Left ventricle myocardium inferior (tissue), 1 donor: ENCODE measurements at places on chromosomes 7 and 10.

DNA sequence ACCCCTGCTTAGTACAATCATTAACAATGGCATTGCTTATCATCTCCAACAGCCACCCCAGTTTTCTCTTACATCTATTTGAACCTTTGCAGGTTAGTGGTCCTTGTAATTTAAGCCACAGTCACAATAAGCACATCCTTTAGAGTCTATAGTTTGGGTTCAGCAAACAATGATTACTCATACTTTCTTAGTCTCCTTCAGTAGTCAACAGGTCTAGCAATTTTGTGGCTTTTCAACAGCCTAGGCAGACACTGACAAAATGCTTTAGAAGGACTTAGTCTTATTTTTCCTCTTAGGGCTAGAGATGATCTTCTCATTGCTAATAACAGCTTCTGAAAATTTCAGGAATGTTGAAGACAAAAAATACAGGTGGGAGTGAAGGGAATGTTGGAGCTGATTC, 32.3 kb upstream of the FAM204A start:
- H3K27me3 ChIP-seq = peaks cover 22% of the 10 kb centered on the region
- H3K4me3 ChIP-seq = no peak overlapping the region
- no peaks in the 10 kb centered on the region for H3K4me1 ChIP-seq
- H3K36me3 ChIP-seq = no peaks in the 10 kb centered on the region

DNA sequence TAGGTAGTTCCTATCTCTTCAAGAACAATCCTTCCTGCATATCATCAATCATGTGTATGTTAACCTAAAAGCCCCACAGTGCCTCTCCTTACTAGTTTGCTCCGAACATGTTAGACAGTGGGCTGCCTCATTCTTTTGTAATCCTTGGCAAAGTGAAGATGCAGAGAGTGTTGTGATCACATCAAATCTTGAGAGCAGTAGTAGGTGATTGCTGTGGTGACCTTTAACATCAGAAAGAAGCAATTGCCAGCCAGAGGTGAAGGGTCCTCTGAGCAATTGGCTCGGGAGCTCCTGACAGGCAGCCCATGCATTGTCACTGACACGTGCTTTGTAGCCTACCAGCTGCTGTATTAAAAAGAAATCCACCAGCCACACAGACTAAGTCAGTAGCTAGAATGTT, 19.6 kb upstream of the GSTK1 start:
- H3K27me3 ChIP-seq = no peaks in the 10 kb centered on the region
- DNase-seq = no peak

DNA sequence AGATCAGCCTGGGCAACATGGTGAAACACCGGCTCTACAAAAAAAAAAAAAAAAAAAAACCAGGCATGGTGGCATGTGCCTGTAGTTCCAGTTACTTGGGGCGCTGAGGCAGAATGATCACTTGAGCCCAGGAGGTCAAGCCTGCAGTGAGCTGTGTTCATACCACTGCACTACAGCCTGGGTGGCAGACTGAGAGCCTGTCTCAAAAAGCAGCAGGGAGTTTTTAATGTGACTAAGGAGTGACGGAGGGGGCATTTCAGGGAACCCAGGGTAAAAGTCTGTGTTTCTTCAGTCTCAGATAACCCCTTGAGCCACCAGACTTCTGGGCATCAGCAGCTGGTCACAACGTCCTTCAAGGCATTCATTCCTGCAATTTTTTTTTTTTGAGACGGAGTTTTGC, 2.2 kb upstream of the C10orf95 start:
- H3K4me3 ChIP-seq = no peak overlapping the region
- H3K4me1 ChIP-seq = peaks cover 28% of the 10 kb centered on the region
- no peaks in the 10 kb centered on the region for H3K36me3 ChIP-seq
- DNase-seq = no peak
- peak overlapping the region; percentile 46 for H3K27ac ChIP-seq

DNA sequence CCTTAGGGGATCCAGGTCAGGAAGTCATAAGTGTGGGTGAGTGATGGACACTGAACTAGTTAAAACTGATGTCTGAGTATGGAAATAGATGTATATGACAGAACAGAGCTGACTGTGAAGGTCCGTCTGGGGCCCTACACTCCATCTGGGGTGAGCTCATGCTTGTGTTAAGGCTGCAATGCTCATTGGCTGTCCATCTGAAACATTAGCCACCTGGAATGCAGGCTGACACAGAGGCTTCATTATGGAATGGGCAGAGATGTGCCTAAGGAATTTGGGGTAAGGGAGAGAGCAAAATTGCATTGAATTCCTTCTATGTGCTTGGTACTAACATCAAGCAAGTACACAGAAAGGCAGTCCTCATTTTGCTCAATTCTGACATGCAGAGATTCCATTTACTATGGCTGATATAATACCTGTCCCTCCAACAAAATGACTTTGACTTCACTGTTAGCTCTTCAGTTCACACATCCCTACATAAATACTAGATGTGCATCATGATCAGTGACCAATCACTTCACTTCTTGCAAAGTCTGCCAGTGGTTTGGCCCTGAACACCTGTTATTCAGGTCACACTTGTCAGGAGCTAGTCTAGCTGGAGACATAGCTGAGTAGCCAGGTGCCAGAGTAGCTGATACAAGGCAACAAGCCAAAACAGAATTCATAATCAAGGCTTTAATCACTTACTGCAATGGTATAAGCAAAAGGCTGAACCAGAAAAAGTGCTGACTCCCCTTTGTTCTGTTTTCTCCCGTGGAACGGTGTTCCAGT, 128.9 kb upstream of the VWC2 start:
- no peaks in the 10 kb centered on the region for H3K36me3 ChIP-seq
- H3K27me3 ChIP-seq = no peaks in the 10 kb centered on the region
- no peak overlapping the region for H3K4me3 ChIP-seq
- peaks cover 13% of the 10 kb centered on the region for H3K4me1 ChIP-seq
- DNase-seq = no peak
- no peak overlapping the region for H3K27ac ChIP-seq

DNA sequence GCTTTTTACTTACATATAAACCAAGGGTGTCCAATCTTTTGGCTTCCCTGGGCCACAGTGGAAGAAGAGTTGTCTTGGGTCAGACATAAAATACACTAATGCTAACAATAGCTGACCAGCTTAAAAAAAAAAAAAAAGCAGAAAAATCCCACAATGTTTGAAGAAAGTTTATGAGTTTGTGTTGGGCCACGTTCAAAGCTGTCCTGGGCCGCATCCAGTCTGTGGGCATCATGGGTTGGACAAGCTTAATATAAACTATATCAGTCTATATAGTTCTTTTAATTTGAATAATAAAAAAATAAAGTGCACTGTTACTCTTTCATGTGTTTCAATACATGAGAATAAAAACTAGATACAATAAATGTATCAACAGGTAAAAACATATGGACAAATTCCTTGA, 179.9 kb downstream of the DNAJC1 start:
- H3K27ac ChIP-seq = no peak overlapping the region
- DNase-seq = no peak
- H3K4me3 ChIP-seq = no peak overlapping the region

DNA sequence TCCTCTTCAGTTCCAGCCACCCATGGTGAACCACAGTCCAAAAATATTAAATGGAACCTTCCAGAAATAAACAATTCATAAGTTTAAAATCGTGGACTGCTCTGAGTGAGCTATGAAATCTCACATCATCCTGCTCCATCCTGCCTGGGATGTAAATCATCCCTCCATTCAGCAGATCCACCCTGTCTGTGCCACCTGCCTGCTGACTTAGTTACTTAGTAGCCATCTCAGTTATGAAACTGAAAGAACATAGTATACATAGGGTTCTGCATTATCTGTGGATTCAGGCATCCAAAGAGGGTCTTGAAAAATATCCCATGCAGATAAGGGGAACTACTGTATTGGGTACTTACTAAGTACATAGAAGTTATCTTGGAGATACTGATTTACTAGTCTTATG, 89.0 kb downstream of the ST8SIA6 start:
- no peak for DNase-seq
- no peak overlapping the region for H3K27ac ChIP-seq
- no peak overlapping the region for H3K4me3 ChIP-seq
- no peaks in the 10 kb centered on the region for H3K4me1 ChIP-seq

DNA sequence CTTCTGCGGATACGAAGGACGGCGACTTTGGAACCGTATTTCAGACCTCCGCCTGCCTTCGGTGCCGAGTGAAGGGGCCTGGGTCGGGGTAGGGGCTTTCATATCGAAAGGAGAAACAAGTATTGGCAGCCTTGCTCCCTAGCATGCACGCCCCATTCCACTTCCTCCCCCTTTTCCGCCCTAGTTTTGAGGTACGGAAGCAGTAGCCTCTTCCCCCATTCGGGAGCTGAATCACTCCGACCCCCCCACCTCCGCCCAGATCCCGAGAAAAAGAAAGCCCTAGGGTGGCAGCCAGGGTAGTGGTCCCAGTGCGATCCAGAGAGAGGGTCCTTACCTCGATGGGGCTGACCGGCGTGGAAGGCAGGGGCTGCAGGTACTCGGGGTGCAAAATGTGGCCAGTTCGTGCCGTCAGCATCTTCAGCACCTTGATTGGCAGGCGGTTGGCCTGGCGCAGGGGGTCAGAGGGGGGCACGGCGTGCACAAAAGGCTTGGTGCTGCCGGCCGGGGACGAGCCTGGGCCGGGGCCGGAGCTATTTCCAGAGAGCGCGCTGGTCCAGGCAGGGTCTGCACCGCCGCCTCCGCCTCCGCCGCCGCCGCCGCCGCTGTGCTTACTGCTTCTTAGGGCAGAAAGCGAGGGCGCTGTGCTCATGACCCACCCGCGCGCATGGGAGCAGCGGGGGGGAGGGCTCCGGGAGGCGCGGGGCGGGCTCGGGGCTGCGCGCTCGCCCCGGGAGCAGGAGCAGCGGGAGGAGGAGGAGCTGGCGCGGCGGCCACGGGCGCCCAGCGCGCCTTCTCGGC, 594 bp downstream of the ZNF503 start:
- peaks cover 84% of the 10 kb centered on the region for H3K4me1 ChIP-seq
- H3K4me3 ChIP-seq = peak overlapping the region; percentile 93
- H3K27ac ChIP-seq = peak overlapping the region; percentile 97
- DNase-seq = peak; percentile 74
- peaks cover 18% of the 10 kb centered on the region for H3K27me3 ChIP-seq

- peaks cover 88% of the 10 kb centered on the region for H3K27me3 ChIP-seq
- H3K4me1 ChIP-seq = no peaks in the 10 kb centered on the region
- H3K27ac ChIP-seq = no peak overlapping the region
- H3K36me3 ChIP-seq = no peaks in the 10 kb centered on the region
These were observed 156.5 kb upstream of the PPP2R2D start for GRCh38 chr10:131744346-131744745.

DNA sequence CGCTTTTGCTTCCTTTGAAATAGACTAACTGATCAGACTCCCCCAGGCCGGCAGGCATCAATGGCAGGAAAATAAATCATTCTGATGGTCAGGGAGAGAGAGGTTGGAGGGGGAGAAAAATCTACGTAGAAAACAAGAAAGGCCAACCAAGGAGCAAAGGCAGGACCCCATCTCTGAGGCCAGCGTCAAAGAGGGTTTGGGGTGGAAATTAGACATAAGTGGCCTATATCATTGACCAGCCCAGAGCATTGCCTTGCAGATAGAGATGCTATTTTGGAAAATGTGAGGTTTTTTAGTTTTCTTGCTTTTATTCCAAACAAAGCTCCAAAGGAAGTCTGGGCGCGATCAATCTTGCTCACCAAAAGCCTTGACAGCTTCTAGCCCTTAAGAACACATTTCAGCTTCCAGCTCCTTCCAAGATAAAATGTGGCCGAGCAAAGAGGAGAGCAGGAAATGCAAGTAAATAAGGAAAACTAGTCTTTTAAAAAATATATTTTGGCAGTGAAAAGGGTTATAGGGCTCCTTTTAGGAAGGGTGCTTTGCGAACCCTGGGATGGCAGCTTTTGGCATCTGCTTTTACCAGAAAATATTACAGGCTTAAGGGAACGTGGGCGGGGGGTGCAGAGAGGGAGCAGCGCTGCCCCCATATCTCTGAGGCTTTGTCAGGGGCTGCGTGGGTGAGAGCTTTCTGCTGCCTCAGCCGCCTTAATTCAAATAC, 2.0 kb upstream of the HOXA2 start:
- H3K4me3 ChIP-seq = peak overlapping the region; percentile 48
- no peaks in the 10 kb centered on the region for H3K36me3 ChIP-seq
- DNase-seq = no peak
- peak overlapping the region; percentile 43 for H3K27ac ChIP-seq
- H3K4me1 ChIP-seq = peaks cover 26% of the 10 kb centered on the region
- H3K27me3 ChIP-seq = peaks cover 100% of the 10 kb centered on the region
